Sciatic nerve (tissue), 2 donors: ENCODE measurements at places on chromosomes 6 and 20. TPM values are rescaled to one million over a fixed set of nuclear protein-coding genes. Genes with fewer than 3 reads are reported as not detected.
A peak's percentile ranks its signal among the peaks of the same experiment; 100 is the strongest.

The TRERF1 gene
- total RNA-seq = 7.0 TPM

The LHFPL5 gene
- total RNA-seq = not detected

The HLA-F gene
- 71.2 TPM for total RNA-seq

The TAAR9 gene
- total RNA-seq = not detected

The DPPA5 gene
- not detected for total RNA-seq

The GGTLC1 gene
- total RNA-seq = not detected

The CNR1 gene
- 3.5 TPM for total RNA-seq

The RING1 gene
- total RNA-seq = 39.5 TPM

The KIAA1586 gene
- total RNA-seq = 21.5 TPM

The SLC2A10 gene
- total RNA-seq = 14.7 TPM

The MYB gene
- 0.22 TPM for total RNA-seq

The EBF4 gene
- 15.3 TPM for total RNA-seq

The DCDC2 gene
- total RNA-seq = not detected

The BPIFB2 gene
- total RNA-seq = not detected

The SLC32A1 gene
- total RNA-seq = not detected

- DNase-seq = no peak
Observed at GRCh38 chr6:15950962-15951569, 177.8 kb upstream of the MYLIP start.

- DNase-seq = no peak
Observed at GRCh38 chr20:19832875-19833274, 74.8 kb downstream of the RIN2 start.

DNA sequence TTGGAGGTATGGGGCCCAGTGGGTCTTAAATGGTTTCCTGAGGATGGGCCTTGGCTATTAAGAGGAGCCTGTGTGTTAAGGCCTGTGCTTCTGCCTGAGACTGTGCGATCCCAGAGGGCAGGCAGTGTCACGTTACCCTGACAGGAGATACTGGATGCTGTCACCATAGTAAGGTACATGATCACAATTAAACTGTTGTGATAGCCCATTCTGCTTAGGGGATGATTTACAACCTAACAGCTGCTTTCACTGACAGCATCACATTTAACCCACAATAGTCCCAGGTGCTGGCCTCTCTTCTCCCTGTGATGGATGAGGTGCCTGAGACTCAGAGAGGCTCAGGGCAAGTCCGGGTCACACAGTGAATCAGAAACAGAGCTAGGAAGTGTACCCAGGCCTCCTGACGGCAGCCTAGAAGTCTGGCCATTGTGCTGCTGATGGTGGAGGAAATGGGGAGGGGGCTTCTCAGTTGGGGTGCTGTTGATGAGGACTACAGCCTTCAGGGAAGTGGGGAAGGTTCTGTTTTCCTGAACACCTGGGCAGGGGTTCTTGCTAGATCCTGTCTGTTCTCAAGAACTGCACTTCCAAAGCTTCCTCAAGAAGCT, 97.3 kb downstream of the MDGA1 start:
- DNase-seq = no peak

- DNase-seq = no peak
Observed at GRCh38 chr6:912871-913835, 220.2 kb upstream of the EXOC2 start.

GRCh38 chr6:127207591-127208120, 59.0 kb upstream of the RNF146 start:
- no peak for DNase-seq

GRCh38 chr20:46751856-46752255, 42.4 kb downstream of the SLC2A10 start:
- DNase-seq = no peak

GRCh38 chr6:163782436-163783003, 368.0 kb downstream of the QKI start:
- no peak for DNase-seq

DNA sequence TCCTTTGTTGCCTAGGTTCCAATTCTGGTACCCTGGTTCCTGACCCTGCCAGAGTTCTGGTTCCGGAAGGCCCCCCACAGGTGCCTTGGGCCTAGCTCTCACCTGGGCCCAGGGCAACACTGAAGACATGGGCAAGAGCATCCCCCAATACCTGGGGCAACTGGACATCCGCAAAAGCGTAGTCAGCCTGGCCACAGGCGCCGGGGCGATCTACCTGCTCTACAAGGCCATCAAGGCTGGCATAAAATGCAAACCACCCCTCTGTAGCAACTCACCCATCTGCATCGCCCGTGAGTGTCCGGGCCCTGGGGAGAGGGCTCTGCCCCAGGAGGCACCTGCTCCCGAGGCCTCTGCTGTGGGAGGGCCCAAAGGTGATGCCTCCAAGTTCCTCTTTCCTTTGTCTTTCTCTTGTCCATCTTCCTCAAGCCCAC, at the start of gene ARMC12:
Gene ARMC12, plus strand, starts transcription at position 51 of the 431 bp plus-strand sequence. Its CDS starts 77 bp downstream, at position 128.
- DNase-seq = no peak

DNA sequence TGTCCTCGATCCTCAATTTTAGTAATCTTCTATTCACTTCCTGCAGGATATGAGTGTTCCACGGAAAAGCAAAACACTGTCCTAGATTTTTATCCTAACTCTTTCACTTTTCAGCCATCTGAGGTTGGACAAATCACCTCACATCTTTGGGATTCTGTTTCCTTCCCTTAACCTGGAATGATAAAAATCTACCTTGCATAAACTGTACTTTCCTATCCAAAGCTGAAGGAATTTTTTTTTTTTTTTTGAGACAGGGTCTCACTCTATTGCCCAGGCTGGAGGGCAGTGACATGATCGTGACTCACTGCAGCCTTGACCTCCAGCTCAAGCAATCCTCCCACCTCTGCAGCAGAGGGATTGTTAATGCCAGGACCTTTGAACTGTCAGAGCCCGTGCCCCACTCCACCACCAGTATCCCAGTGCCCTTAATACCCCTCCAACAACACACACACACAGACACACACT, 20.5 kb downstream of the CAPN11 start:
- DNase-seq = no peak

DNA sequence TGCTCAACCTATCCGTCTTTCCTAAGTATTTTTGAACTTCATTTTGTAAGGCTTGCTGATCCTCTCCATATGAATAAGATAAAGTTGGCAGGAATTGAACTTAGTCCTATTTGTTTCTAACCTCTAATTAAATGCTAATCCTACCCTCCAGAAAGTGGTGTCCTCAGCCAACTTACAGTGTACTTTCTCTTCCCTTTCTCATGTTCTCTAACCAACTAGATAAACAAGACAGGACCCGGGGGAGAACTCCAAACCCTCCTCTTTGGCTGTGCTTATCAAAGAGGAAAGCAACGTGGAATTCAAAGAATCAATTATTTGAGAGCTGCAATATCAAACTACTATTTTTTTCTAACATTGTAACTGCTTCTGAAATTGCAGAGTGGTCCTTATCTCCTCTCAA, 56.5 kb upstream of the NRSN1 start:
- DNase-seq = no peak

GRCh38 chr20:25252686-25253421, 5.0 kb downstream of the PYGB start:
- no peak for DNase-seq

DNA sequence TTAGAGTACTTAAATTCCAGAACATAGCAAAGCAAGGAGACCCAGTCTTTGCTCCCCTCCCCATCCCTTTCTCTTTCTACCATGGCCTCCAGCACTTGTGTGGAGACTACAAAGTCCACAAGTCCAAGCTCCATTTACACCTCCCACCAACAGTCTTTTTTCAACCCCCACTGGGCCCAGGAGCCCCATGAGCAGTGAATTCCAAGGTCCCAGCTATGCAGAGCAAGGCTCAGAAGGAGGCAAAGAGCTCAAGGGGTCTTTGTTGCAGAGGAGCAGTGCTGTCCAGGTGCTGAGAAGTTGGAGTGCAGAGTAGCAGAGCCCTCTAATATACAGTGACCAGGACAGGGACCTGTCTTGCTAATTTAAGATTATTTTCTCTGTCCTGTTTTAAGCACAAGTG, 9.0 kb downstream of the PAK5 start:
- no peak for DNase-seq

DNA sequence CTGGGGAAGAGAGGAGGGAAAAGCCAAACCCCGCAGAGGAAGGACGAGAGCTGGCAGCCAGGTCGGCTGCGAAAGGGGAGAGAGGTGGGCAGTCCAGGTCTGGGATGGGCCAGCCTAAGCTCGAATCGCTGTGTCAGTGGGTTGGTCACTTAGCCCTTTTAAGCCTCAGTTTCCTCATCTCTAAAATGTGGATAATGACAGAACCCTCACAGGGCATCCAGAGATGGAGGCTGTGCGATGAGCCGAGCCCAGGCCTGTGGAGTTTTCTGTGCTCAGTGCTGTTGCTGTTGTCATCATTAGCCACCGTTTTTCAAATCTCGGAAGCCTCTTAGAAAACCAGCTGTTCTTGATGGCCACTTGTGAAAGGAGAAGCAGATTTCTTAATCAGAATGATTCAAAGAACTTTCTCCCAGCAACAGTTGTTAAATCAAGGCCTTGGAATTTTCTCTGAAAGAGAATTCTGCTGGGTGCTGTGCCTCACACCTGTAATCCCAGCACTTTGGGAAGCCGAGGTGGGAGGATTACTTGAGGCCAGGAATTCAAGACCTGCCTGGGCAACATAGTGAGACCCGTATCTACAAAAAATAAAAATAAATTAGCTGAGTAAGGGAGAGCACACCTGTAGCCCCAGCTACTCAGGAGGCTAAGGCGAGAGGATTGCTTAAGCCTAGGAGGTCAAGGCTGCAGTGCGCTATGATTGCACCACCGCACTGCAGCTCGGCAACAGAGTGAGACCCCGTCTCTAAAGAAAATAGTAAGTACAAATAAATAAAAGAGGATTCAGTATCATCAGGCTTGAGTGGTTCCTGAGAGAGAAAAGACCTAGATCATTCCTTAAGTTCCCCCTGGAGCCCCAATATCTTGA, 46.3 kb upstream of the ENTPD6 start:
- no peak for DNase-seq

- no peak for DNase-seq
Observed at GRCh38 chr6:106339334-106340029, 13.9 kb upstream of the ATG5 start.

DNA sequence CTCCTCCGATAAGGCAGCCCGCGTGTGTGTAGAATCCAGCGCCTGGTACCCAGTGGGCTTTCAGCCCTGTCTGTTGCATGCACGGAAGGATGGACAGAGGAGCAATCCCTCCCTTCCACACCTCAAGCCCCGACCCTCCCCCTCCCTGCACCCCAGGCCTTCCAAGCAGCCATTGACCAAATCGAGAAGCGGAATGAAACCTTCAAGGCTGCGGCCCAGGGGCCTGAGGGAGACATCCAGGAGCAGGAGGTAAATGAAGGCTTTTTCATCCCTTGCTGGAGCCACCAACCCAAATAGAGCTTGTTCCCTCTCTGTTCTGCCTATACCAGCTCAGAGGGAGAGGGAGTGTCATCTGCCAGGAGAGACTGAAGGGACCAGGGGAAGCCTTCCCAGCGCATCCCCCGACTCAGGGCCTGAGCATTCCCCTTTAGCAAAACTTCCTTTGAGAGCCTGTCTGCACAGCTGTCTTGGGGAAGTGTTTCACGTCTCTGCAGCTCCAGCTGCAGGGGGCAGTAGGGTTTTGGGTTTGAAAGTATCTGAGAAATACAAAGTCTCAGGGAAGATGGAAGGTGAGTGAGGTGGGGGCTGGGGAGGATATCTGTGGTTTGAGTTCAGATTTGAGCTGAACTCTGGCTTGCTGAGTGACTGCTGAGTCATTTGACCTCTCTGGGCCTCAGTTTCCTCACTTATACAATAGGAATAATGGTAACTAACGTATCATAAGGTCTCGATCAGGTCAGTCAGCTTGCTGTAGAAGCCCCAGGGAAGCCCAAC, 16.1 kb downstream of the FGD2 start:
- no peak for DNase-seq

- no peak for DNase-seq
Observed at GRCh38 chr6:136158387-136158821, 91.7 kb downstream of the MTFR2 start.

DNA sequence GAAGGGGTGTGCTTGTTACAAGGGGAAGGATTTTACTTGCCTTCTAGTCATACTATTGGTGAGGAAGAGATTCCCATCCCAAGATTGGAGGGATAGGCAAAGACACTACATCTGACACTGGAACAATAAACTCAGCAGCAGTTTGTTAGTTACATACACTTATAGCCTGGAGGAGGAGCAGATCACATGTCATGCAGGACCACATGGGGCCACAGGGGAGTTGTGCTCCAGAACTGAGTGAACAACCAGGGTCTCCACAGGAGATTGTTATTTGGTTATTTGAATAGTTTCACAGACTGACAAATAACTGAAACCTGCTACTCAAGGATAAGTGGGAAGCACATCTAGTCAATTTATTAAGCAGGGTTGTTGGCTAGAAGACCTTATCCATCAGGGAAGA, 559.4 kb upstream of the MANEA start:
- no peak for DNase-seq

DNA sequence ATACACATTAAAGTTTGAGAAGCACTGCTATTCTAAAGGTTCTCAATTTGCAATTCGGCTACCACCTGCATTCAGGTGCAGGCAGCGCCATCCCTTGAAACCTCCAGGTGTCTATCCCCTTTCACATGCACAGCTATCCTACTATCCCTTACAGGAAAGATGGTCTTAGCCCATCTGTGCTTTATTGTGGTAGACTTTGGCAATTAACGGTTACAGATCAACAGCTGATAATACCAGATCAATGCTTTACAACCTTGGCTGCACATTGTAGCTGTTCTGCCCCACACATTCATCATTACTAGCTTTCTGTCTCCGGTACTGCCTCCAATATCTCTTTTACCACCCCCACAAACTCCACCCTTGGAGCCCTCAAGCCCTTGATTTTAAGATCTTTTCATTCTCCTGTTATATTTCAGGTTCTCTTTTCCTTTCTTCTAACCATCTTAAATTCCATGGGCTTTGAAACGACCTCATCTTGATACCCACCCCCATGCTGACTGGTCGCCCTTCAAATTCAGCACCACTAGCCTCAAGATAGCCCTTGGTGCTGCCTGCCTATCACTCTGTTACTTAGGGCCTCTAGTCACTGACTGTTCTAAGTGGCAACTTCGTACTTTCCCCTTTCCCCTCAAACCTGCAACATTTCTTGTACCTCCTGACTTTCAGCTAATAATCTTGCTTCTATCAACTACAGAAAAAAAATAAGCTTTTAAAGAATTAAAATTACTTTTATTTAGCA, 50.8 kb downstream of the SPTLC3 start:
- DNase-seq = no peak

- no peak for DNase-seq
Observed at GRCh38 chr6:131635384-131636340, 1.4 kb upstream of the ENPP3 start.

DNA sequence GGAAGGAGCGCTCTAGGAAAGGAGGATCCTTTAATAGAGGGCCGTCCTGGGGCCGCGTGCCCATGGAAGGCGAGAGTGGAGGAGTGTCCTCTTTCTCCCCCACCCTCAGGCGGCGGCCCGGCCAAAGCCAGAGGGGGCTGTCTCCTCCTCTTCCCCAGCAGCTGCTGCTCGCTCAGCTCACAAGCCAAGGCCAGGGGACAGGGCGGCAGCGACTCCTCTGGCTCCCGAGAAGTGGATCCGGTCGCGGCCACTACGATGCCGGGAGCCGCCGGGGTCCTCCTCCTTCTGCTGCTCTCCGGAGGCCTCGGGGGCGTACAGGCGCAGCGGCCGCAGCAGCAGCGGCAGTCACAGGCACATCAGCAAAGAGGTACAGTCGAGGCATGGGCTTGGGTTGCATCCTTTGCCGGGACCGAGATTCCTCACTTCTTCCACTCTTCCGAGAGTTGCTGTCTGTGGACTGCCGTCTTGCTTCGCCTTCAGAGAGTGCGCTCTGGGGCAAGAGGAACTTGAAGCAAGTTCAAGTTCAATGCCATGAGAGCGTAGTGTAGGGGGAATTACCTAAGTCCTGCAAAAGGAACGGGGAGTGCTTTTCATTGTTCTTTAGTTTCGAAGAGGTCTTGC, at the start of gene LAMA2:
Gene LAMA2, plus strand, starts transcription at position 148 of the 621 bp plus-strand sequence. Its CDS starts 108 bp downstream, at position 256.
- DNase-seq = peak; percentile 89

GRCh38 chr6:6565488-6565887, 23.0 kb upstream of the LY86 start:
- DNase-seq = no peak

- DNase-seq = no peak
Observed at GRCh38 chr20:48146877-48147276, 361.6 kb upstream of the SULF2 start.
